ENCODE measurements at places on chromosomes 1 and 21.
A peak's percentile ranks its signal among the peaks of the same experiment; 100 is the strongest.

- no peak for DNase-seq
These were observed 153.5 kb downstream of the RERE start for GRCh38 chr1:8663915-8664329.

DNA sequence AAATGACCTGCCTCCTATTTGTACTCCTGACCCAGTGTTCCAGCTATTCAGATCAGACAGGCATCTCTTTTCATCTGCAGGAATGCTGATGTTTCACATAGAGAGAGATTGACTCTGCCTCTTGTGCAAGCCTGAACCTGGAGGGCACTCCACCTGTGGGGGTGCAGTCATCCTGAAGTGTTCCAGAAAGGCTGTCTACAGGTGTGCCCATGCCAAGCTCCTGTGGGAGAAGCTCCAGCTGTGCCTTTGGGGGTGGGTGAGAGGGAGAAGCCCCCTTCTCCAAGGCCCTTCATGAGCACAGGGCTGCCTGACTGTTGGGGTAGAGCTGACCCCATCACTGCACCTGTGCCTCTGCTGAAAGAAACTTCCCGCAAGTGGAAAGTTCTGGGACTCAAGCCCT, 22.8 kb downstream of the IFI44 start:
- DNase-seq, result no peak

DNA sequence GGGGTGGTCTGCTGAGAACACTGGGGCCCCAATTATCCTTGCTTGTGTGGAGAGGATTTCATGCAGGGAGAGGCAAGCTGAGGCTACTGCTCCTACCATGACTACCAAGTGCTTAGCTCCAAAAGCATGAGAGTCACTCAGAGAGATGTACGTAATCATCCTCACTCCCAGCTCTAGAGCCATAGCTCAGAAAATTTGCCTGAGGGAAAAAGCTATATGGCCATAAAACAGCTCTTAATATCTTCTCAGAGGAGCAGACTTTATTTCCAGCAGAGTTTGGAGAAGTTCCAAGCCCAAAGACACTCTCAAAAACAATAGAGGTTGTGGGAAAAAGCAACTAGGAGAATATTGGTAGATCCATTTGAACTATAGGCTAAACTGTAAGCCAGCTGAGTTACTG, 106.4 kb upstream of the PBX1 start:
- no peak for DNase-seq

DNA sequence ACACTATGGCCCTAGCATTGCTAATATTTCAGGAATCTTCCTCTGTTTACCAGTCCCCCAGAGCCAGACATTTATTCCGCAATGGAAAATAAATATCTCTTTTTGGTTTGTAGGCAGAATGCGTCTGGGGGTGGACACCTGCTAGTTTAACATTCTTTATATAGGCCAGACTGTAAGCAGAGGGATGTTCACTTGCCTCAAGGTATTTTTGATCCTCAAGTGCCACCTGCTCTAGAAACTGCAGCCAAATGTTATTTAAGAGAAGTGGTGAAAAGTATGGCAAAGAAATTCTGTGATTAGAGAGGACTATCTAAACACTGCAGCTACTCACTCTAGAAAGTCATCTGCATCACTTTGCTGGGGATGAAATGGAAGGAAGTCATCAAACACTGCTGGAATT, 164.7 kb downstream of the NEGR1 start:
- no peak for DNase-seq

GRCh38 chr1:1098681-1099421, 17.0 kb downstream of the C1orf159 start:
- no peak for DNase-seq

DNA sequence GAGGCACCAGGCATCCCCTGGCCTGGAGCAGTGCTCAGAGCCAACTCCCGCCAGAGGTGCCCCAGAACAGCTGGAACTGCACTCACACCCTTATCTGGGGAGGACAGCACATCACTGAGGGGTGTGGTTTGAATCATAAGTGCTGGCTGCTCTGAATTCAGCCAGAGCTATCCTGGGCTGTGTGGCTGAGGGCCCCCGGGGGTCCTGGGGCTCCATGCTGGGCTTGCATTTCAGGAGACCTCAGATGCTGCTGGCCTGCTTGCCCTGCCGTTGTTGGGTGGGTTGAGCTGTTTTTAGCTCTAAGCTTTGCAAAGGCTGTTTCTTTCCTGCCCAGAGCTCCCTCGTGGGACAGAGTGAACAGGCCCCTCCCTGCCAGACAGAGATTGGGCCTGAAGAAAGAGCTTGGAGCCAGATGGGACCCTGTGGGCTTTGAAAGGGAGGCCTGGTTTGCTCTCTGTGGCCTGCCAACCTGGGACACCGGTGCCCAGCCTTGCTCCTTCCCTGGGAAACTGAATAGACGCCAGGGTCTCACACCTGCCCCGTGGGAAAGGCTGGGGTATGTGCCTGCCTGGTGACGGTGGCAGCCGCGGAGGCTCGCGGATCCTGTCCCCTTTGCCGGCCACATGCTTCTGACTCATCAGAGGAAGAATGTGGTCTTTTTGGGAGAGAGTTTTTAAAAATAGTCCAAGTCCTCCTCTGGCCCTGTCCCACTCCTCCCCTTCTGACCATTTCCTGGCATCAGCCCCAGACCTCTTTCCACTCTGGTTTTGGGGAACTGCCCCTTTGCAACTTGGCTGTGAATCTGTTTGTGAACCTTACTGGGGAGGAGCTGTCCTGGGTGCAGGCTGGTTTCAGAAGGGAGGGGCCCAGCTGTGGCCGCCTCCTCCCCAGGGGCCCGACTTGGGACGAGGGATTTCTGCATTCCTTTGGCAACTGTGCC, 30.0 kb downstream of the ARHGEF10L start:
- no peak for DNase-seq

DNA sequence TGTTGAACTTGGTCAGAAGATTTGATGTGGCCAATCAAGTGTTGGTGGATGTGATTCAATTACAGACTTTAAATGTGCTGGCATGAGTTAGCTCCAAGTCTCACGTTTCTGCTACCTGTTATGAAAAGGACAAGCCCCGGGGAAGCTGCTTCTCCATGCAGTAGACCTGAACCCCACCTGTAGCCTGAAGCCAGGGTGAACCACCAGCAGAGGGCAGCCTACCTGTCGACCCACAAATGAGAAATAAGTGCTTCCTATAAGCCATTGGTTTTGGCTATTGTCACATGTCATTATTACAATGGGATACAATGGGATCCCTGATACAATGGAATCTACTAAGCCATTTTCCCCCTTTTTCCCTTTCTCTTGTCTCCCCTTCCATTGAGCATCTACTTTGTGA, 230.2 kb downstream of the PRDM2 start:
- DNase-seq, result no peak

GRCh38 chr1:37432716-37433115, 41.7 kb upstream of the ZC3H12A start:
- DNase-seq, result no peak

- no peak for DNase-seq
These were observed 92.2 kb upstream of the KCTD3 start for GRCh38 chr1:215474940-215475339.

GRCh38 chr1:94314222-94314858, 77.0 kb upstream of the ARHGAP29 start:
- DNase-seq, result no peak

DNA sequence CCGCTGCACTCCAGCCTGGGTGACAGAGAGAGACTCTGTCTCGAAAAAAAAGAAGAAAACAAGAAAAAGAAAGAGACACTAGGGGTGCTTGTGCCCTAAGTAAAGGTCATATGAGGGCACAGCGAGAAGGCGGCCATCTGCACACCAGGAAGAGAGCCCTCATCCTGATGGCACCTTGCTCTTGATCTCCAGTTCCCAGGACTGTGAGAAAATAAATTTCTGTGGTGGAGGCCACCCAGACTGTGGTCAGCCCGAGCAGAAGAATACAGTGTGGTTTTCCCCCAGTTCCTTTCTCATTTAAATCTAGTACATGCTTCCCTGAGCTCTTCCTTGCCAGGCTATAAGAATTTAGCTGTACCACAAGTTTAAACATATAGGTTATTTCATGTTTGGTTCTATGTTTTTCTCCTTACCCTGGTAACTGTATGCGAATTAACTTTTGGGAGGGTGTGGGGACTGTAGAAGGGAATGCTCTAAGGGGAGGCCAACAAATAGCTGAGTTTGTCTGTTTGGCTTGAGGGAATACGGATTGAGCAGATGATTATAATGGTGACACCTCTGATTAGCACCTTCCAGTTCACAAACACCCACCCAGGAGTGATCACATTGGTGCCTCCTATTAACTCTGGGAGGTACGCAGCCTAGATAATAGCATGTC, 119.6 kb upstream of the ERRFI1 start:
- no peak for DNase-seq

DNA sequence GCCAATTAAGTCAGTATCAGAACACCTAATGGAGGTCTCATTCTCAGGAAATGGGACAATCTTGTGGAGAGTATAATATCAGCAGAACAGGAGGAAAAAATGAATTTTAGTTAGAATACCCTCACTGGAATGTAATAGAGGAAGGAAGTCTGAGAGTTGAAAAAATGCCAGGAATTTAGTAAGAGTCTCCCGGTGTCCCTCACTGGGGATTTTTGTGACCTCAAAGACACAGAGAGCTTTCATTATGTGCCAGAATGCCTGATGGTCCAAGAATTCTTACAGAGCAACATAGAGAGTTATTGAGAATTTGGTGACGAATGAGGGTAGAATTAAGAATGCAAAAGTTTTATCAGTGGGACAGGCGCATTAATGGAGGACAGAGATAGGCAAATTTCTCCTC, 443.5 kb upstream of the B3GALT2 start:
- no peak for DNase-seq

- no peak for DNase-seq
These were observed 977.9 kb downstream of the BRINP3 start for GRCh38 chr1:189499736-189500135.

DNA sequence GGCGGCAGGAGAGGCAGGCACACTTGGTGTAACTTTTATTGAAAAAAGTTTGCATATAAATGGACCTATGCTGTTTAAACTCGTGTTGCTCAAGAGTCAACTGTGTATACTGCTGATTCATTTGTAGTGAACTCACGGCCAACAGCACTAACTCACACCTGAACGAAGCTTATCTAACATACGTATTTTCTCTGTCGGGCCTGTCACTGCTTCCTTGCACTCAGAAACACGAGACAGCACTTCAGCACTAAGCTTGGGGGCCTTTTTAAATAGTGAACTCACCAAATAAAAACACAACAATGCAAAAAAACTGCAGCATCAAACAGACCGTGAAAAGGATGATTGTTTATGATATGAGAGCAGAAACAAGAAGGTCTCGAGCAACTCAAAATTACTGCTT, 58.9 kb upstream of the NEK2 start:
- no peak for DNase-seq

DNA sequence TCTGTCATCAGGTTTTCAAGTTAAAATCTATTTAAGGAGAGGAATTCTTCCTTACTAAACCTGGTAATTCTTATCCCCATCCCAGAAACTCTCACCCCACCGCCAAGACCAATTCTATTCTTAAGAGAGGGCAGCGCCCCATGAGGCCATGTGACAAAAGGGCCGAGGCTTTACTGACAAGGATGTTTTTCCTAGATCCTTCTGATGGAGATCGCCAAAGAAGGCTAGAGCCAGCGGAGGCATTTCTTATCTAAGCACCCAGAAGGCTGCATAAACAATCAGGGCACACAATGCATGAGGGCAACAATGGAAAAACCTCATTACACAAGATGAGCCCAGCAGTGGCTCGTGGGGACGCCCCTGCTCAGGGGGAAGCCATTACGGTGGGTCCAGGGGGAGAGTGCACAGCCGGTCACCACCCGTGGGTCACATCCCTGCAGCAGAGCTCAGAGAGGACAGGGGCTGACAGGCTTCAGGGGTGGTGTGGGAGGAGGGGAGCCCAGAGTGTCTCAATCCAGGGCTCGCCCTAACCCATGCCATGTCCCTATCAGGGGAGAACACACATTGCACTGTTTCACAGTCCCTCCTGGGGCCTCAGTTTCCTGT, 88.7 kb downstream of the ITPKB start:
- no peak for DNase-seq

- DNase-seq, result no peak
These were observed 9.4 kb downstream of the IL23R start for GRCh38 chr1:67175530-67176087.

GRCh38 chr1:158400871-158401270, 1.6 kb upstream of the OR10T2 start:
- DNase-seq, result no peak

DNA sequence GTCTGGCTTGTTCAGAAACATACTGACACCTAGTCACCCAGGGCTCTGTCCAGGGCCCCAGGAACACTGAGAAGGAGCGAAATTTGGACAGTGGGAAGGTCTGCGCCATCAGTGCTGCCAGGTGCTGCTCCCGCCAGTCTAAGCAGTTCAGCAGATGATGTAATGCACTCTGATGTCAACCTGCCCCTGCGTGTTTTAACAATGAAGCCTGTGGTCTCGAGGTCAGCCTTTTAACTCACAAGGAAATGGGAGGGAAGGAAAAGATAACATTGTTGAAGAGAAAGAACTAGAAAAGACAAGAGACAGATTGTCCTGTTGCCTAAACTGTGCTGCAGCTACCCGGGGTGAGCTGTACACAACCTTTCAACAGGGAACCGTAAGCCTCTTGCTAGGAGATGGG, 126.6 kb upstream of the IFFO2 start:
- peak; percentile 33 for DNase-seq

DNA sequence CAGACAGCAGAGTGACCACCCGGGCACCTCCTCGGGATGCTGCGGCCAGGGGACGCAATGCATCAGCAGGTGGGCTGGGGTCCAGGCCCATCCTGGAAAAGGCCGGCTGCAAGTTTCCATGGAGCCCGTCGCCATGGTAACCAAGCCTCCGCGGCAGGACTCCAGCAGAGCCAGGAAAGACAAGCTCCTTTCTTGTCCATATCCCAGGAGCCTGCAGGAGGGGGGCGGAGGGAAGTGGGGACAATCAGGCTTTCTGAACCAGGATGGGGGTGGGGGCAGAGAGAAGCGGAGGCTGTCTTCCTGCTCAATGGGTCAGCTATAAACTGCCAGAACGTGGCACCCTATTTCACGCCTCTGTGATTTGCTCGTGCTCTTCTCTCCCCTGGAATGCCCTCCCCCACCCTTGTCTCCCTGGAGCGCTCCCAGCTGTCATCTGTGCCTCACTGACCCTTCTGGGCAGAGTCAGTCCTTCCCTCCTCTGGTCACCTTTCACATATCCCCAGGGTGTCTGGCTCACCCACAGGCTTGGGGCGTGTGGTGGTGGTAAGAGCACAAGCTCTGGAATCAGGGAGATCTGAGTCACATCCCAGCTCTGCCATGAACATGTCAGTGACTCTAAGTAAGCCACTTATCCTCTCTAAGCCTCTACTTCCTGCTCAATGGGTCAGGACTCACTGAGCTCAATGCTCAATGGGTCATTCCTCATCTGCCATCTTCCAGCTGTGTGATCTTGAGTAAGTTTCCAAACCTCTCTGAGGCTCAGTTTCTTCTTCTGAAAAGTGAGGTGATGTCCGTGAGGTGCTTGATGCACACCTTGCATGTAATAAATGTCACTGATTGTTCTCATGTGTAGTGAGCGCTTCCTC, 58.9 kb upstream of the LAPTM5 start:
- DNase-seq, result peak; percentile 71

- DNase-seq, result no peak
These were observed 80.5 kb upstream of the RALGPS2 start for GRCh38 chr1:178644308-178645120.

DNA sequence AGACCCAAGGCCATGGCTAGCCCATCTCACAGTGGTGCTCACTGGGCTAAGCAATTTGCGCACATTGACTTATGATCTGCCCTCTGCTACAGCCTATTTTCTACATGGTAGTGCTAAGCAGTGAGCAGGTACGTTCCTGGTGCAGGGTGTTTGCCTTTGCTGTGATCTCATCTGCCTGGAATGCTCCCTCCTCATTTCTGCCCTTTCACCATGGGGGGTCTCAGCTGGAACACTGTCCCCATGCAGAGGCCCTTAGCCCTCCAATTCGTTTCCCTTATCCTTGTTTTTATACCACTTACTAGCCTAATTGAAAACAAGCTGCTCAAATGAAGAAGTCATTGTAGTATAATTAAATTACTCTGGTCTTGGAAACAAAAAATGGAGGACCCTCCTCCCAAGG, 2.0 kb upstream of the B3GALT5 start:
- DNase-seq, result no peak

Measured in epithelial cell of prostate (primary cell).